ENCODE measurements at places on chromosomes 13 and 19.
A peak's percentile ranks its signal among the peaks of the same experiment; 100 is the strongest.

DNA sequence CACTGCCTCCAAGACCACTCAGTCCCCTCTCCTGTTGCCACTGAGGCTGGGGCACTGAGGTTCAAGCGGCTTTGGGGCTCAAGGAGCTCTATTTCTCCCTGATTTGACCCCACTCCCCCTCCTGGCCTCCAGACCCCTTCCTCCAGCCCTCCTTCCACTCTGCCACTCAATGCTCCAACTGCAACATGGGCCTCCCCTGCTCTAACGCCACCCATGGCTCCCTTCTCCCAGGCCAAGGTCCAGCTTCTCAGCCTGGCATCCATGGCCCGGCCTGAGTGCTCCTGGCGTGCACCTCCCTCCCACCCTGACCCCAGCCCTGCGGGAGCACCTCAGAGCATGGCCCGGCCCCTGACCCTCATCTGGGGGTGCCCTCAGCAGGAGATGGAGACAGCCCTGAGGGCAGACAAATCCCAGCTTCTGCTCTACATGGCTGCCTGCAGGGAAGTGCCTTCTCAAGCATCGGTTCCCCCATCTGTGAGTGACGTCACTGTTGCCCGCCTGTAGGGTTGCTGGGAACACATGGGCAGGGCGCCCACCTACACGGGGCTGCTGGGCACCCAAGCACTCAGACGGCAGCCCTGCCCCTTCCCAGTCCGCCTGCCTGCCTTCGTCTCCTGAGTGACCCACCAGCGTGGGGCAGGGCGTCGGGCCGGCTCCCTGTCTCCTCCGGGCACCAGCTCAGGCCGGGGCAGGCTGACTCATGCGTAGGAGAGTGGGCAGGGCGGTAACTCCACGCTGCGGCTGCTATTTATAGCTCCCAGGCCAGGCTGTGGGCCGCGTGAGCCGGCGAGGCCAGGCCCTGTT lies 1.6 kb upstream of the DIRAS1 start:
- DNase-seq, result no peak

GRCh38 chr19:12946092-12946721 lies 545 bp downstream of the RAD23A start:
- no peak for DNase-seq

DNA sequence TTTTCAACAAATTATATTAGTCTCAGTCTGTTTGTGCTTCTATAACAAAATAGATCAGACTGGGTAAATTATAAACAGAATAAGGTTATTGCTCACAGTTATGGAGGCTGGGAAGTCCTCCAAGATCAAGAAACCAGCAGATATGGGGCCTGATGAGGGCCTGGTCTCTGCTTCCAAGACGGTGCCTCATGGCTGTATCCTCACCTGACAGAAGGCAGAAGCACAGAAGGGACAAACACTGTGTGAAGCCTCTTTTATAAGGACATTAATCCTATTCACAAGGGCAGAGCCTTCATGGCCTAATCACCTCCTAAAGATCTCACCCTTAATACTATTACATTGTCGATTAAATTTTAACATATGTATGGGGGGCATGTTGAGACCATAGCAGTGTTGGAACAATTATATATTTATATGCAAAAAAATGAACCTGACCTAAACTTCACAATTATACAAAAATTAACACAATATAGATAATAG lies 12.7 kb downstream of the F10 start:
- DNase-seq, result no peak

- no peak for DNase-seq
Measured at GRCh38 chr13:96338030-96338429, 248.1 kb downstream of the HS6ST3 start.

GRCh38 chr13:85665286-85665685 lies 133.9 kb downstream of the SLITRK6 start:
- no peak for DNase-seq

GRCh38 chr19:36244066-36244465 lies 29.2 kb downstream of the ZNF146 start:
- no peak for DNase-seq

DNA sequence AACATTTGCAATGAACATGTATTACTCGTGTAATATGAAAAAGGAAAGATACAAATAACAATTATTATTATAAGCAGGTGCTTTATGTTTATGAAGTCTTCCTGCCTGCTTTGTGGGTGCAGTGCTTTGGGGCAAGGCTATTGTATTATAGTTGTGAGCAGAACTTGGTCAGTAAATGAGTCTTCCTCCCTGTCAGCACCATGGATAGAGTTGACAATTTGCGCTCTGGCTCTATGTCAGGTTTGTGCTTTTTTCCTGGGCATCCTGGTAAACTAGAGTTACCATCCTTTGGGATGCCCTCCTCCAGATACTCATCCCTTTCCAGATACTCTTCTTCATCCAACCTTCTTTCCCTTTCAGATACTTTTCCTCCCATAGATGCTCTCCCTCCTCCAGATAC lies 19.6 kb downstream of the ERICH6B start:
- no peak for DNase-seq

- no peak for DNase-seq
Measured at GRCh38 chr13:45492538-45492937, 27.8 kb downstream of the COG3 start.

GRCh38 chr13:93875547-93875946 lies 603.9 kb downstream of the DCT start:
- DNase-seq, result no peak

GRCh38 chr13:114268344-114269280 lies 12.8 kb upstream of the UPF3A start:
- no peak for DNase-seq

DNA sequence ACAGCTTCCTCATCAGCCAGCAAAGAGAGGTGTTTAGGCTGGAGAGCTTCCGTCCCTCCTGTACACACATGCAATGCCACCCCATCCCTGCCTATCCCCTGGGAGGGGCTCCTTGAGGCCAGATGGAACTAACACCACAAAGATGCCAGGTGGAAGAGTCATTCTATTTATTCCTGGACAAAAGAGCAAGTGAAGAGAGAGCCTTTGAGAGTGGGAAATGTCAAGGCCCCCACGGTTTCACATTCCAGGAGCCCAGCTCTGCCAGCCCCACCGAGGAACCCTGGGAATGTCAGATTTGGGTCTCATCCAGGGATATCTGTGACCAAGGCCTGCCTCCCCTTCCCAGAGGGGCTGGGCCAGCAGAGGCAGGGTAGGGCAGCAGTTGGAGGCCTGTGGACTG lies 30.8 kb upstream of the IGFL1 start:
- DNase-seq, result no peak

GRCh38 chr19:5472286-5472685 lies 17.1 kb downstream of the ZNRF4 start:
- no peak for DNase-seq

DNA sequence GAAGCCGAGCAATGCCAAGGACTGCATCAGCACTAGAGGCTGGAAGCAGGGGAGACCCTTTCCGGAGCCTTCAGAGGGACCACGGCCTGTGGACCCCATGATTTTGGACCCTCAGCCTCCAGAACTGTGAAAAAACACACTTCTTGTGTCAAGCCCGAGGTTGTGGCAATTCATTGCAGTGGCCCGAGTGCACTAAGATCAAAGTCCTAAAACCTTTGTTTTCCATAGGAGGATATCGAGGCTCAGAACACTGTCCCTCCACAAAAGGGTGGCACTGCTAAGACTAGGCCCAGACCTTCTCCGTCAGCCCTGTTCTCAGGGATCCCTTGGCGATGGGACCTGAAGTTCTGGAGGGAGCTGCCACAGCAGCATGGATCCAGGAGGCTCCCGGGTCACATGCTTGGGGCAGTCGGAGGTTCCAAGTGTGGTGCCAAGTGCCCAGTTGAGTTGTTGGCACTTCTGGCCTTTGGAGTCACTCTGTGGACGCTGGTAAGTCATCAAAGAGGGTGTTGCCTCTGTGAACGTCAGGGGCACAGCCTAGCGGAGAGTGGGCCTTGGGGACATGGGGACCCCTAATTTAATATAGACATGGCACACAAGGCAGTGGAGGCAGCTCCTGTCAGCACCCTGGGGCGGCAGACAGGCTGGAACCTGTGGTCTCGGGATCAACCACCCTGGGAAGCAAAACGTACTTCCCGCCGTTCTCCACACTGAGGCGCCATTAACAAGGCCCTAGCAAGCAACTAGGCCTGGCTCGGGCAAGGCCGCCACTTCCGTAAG lies 199.2 kb downstream of the COL4A1 start:
- DNase-seq, result no peak

DNA sequence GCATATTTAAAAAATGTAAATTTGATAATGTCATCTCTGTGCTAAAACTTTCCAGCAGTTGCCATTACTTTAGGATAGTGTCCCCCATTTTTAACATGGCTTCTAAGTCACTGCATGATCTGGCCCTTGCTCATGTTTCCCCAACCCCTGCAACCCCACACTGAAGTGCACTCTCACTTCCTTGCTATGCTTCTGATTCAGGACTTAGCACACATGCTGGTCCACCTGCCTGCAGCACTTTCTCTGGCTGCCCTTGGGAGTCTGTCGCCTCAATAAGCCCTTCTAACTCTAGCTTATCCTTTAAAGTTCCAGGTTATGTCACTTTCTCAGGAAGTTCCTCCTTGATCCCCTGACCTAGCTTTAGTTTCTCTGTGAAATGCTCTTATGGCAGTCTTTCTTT lies 241.0 kb downstream of the POSTN start:
- no peak for DNase-seq

GRCh38 chr19:22832031-22832762 lies at the start of gene ZNF723:
Gene ZNF723, plus strand, starts transcription at chr19:22832291. Its CDS starts 89 bp downstream, at chr19:22832380.
- no peak for DNase-seq

GRCh38 chr19:15548648-15549047 lies 40.3 kb downstream of the CYP4F22 start:
- no peak for DNase-seq

GRCh38 chr13:95296326-95296925 lies 4.8 kb downstream of the ABCC4 start:
- no peak for DNase-seq

- peak; percentile 99 for DNase-seq
Measured at GRCh38 chr19:55476100-55476775, at the start of gene ZNF628. Gene ZNF628, plus strand, starts transcription at chr19:55476617. Its CDS starts 3,294 bp downstream, at chr19:55479911.

DNA sequence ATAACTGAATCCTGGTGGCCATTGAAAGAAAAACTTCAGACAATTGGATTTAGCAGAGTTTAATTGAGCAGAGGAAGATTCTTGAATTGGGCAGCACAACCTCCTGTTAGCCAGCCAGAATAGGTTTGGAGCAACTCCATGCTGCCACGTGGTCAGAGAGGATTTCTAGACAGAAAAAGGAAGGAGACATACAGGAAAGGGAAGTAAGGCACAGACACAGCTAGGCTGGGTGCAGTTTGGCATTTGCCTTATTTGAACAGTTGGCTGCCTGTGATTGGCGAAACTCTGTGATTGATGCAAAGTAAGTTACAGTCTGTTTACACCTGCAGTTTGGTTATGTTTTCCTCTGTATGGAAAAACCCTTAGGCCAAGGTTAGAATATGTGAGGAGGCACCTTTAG lies 85.8 kb upstream of the SPATA13 start:
- no peak for DNase-seq

GRCh38 chr19:30739394-30739793 lies 367.2 kb downstream of the ZNF536 start:
- no peak for DNase-seq
